Nucleus accumbens (tissue), 56 donors: ENCODE measurements at places on chromosomes 3 and 15.

GRCh38 chr3:152524198-152525140 lies 255.7 kb downstream of the MBNL1 start:
- DNase-seq = no peak

DNA sequence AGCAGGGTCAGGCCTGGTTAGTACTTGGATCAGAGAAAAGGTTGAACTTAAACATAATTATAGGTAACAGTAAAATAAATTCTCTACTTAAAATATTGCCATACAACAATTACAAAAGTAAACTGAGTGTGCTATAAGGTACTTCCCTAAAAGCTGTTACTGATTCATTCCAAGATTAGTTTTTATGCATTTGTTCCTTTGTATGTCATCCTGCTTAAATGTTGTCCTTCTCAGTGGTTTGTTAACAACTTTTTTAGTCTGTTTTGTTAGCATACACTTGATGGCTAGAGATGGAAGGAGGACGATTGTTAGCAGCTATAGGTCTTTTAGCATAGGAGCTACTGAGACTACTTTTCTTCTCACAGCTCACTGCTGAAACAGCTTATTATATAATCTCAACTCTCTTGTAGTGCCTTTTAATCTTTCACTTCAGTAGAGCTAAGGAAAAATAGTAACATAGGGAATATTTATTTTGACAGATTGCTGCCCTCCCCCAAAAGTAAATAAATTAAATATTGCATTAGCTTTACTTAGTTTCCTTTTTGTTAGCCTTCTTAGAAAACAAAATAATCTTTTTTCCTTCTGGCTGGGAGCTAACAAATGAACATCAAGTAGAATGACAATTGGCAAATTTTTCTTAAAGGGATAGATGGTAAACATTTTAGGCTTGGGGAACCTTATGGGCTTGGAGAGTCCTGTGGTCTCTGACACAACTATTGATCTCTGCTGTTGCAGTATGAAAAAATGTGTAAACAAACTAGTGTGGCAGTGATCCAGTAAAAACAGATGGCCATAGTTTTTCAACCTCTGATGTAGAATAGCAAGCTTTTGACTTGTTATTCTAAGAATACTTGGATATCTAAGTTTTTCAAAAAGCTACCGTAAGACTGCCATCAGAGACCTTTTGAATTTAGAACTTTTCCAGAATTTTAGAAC lies 39.5 kb downstream of the USP8 start:
- DNase-seq = no peak

DNA sequence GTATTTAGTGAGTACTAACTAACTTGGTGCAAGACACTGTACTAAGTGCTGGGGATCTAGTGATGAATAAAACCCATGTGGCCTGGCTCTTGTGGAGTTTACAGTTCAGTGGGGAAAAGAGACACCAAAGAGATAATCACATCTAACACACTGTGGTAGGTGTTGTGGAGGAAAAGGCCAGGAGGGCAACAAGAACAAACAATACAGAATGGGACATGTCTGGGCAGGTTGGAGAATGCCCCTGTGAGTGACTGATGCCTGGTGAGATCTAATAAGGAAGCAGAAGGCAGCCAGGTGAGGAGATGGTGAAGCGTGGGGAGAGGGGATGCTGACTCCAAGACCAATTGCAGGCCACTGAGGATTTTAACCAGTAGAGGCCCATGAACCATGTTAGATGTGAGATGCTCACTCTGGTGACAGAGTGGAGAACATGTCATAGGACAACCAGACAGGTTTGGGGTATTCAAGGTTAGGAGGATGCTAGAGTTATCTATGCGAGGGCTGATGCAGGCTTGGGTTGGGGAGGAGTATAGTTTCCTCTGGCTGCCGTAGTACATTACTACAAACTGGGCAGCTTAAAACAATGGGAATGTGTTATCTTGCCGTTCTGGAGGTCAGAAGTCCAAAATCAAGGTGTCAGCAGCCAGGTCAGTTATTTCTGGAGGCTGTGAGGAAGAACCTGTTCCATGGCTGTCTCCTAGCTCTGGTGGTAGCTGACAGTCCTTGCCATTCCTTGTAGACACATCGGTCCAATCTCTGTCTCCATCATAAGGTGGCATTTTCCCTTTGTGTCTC lies 81.4 kb downstream of the ARNT2 start:
- no peak for DNase-seq

DNA sequence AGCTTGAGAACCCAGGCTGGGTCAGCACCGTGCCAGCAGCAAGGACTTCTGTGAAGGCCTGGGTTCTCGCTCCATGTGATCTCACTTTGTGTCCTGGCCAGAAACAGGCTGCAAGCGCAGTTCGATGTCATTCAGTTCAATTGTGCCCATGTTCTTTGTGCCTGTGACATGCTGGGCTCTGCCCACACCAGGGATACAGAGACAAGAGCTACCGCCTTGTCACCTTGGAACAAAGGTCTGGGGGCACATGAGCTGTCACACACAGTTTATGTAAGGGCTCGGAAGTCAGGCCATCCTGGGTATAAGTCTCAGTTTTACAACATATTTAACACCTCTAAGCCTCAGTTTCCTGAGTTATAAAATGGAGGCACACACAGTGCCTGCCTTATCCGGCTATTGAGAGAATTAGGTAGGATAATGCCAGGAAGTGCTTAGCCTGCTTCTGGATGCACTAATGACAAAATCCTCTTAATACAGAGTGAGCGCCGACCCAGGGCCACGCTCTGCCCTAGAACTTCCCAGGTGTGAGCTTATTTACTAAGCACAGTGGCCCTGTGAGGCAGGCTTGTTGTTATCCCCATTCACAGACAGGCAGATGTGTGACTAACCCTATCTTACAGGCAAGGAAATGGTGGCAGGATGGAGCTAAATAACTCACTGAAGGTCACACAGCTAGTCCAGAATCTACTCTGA lies 50.4 kb upstream of the LIMD1 start:
- peak; percentile 13 for DNase-seq

DNA sequence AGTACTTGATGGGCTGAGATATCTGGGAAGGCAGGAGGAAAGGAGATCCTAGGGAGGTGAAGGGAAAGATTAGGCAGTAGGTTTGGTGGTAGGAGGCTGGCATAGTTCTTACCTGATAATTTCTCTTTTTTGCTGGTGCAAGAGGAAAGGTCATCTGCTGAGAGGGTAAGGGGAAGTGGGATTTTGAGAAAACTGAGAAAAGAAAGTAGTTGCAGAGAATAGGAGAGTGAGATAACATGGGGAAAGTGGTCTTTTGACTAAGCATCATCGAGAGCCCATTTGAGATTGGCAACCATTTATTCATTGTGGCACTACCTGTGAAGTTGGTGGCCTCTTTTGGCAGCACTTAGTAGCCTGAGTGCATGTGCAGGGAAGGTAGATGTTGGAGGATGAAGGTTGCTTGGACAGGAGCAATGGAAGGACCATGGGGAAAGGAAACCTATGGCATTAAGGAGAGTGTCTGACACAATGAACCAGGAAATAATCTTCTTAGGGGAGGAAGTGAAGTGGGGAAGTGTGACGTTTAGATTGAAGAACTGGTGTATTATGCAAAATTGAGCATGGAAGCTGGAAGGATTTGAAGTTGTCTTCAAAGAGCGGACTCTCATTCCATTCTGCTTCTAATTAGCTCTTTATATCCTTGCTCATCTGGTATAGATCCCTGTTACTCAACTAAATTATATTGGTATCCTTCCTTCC lies 21.9 kb upstream of the USP13 start:
- DNase-seq = no peak
